Activated CD4-positive, alpha-beta T cell treated with anti-CD3 and anti-CD28 coated beads for 4 hours (primary cell): ENCODE measurements at places on chromosomes 6 and 20.

GRCh38 chr20:36929290-36929689 is 22.2 kb downstream of the SAMHD1 start:
- DNase-seq = no peak

DNA sequence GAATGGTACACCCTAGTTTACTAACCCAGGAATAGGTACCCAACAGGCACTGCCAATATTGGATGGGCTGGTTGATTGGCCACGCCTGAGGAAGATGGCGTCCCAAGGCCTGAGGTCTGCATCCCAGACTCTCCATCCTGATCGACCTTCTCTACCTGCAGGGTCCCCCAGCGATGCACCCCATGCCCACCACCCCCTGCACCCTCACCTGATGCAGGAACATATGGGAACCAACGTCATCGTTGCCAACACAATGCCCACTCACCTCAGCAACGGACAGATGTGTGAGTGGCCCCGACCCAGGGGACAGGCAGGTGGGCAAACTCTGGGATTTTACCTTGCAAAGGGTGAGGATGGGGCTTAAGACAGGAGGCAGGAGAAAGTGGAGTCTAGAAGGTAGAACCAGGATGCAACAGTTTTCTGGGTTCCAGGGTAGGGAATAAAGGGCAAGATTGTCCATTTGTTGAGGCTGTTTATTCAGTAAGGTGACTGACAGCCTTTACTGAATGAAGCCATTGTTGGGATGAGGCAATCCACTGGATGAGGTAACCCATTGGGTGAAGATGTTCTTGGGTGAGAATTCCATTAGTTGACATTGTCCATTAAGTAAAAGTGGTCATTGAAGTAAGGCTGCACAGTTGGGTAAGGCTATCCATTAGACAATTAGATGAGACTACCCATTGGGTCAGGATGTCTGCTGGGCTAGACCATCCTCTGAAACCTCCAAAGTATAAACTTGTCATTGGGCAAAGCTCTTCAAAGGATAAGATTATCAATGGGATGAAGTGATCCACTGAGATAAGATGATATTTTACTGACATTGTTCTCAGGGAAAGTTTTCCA is 47.3 kb upstream of the TTPAL start:
- no peak for DNase-seq

DNA sequence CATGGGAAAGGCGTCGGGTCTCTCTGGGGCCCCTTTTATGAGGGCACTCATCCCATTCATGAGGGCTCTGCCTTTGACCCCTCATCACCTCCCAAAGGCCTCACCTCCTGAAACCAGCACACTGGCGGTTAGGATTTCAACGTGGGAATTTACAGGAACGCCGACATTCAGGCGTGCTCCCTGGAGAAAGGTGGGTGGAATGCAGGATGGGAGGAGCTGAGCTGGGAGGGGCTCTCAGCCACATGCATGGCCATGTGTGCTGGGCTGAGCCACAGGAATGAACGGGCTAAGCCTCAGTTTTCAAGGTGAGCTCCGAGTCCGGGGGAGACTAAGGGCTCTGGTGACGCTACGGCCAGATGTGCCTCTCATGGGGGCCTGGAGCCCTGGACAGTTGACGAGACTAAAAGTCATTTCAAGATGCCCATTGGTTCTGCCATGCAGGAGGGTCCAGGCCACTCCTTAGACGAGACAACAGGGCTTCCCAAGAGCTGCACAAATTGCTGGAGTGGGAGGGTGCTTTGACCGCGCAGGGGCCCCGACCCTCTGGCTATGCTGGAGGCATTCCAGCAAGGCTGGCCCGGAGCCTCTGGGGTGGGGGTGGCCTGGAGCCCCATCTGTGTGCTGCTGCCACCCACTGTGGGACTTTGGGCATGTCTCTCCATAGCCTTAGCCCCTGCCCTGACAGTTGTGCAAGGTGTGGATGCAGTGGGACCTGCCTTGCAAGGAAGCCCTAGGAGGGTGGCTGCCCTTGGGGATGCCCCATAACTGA is 3.8 kb upstream of the ARFGAP1 start:
- no peak for DNase-seq

- DNase-seq = no peak
Observed at GRCh38 chr6:42221546-42221945, 3.9 kb upstream of the MRPS10 start.

DNA sequence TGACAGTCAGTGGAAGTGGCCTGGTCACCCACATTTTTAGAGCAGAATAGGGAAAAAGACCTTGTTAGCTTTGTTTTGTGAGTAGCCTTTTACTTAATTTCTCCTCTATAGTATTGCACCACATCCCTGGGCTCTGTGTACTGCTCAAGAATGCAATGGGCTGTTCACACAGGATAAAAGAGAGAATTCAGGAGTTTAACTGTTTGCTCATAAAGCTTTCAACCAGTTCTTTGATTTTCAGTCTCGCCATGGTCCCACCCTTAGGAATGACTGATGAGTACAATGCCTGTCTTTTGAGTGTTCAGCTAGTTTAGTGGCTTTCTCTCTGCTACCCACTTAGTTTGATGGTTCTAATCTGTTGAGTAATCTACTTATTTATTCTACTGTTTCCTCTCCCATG is 129.7 kb downstream of the PLG start:
- DNase-seq = no peak

DNA sequence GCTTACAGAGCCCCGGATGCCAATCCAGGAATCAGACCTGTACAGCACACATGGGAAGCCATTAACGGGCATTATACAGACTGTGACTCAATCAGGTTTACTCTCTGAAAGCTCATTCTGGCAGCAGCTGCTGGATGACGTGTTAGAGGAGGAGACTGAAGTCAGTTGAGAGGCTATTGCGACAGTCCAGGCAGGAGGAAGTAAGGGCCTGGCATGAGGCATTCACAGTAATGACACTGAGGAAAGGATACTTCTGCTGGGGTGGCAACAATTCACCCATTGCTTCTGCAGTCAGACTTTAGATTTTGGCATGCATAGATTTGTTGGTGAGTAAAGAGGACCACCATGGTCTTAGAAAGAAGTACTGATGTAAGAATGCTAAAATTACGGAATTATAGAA is 151.0 kb upstream of the HEY2 start:
- DNase-seq = no peak

GRCh38 chr6:34027445-34027936 is 118.4 kb downstream of the GRM4 start:
- DNase-seq = peak; percentile 63

DNA sequence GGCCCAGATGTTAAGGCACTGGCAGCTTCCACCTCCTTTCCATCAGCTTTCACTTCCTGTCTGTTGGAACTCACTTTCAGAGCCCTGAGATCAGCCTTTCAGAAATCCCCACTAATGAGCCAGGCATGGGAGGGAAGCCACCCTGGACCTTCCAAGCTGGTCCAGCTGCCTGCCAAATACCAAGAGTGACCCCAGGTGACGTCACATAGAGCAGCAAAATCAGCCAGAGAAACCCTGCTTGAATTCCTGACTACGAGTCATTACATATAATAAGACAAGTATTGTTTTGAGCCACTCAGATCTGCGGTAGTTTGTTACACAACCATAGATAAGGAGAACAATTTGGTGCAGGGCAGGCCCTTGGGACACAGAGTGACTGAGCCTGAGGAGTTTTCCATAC is 556.0 kb upstream of the JAG1 start:
- DNase-seq = no peak

GRCh38 chr6:19551611-19552010 is 285.6 kb upstream of the ID4 start:
- DNase-seq = no peak

- peak; percentile 63 for DNase-seq
Observed at GRCh38 chr6:28988536-28989311, 16.4 kb downstream of the ZNF311 start.

- no peak for DNase-seq
Observed at GRCh38 chr20:47008842-47009518, 114.3 kb downstream of the EYA2 start.

DNA sequence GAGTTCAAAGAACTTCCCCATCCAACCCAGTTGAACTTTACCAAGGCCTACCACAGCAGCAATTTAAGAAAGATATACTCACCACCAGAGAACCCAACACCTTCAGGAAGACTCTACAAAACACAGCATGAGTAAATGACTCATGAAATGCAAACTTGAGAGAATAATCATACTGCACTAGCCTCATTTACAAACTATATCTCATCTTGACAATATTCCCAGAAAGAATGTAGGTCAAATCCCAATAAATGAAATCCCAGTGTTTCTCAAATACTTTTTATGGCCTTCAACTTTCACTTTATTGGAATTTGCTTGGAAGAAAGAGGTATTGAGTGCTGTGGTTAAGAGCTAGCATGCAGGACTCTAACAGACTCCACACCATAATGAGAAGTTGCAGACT is 60.0 kb downstream of the FYN start:
- DNase-seq = no peak

GRCh38 chr6:93420163-93420795 is 920 bp upstream of the EPHA7 start:
- no peak for DNase-seq

GRCh38 chr6:26342106-26343004 is 22.6 kb upstream of the BTN3A2 start:
- no peak for DNase-seq

DNA sequence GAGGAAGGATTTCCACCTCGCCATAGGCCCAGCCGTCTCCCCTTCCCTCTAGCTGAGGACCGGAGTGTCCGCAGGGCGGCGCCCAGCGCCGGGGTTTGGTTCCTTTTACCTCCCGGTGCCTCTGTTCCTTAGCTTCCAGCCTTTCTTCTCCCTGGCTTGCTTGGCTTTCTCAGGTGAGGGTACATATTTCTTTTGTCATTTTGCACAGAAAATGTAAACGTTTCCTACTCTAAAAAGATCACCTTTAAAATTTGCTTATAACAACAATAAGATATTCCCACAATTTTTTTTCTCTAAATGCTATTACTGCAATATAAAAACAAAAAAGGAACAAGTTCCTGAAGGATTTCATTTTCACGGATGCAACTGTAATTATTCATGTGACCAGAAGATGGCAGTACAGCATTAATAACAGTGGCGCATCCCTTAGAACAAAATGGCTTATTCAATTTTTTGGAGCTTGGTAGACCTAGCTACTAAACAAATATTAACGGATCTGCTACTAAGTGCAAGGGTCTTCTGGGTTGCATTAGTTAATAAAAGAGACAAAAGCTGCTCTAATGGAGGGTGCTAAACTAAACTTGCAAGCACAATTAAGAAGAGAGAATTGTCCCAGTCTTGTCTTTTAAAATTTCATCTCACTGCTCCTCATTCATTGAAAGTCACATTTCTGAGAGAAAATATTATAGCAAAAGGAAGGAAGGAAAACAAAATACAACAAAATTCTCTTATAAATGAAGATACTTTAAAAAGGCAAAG is 172.9 kb downstream of the ADGRG6 start:
- no peak for DNase-seq

DNA sequence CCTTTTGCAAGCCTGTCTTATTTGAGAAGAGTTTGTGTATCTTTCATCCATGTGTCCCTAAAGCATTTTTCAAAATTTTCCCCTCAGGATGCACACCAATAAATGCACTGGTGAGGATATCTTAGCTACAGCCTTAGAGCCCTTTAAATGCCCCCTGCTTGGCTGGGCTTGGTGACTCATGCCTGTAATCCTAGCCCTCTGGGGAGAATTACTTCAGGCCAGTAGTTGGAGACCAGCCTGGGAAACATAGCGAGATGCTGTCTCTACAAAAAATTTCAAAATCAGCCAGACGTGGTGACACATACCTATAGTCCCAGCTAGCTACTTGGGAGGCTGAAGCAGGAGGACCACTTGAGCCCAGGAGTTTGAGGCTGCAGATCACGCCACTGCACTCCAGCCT is 33.8 kb upstream of the PLCB4 start:
- no peak for DNase-seq

GRCh38 chr6:148628251-148628650 is 118.6 kb upstream of the UST start:
- no peak for DNase-seq

DNA sequence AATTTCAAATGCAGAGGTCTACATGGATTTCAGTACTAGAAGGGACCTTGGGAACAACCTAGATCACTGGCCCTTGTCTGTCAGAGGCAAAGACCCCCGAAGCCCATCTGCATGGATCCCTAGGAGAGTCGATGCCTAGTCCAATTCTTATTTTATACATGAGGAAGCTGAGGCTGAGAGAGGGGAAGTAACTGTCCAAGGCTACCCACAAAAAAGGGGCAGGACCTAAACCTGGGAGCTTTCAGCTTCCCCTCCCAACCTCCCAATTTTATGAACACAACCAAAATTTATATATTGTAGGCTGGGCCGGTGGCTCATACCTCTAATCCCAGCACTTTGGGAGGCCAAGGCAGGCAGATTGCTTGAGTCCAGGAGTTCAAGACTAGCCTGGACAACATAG is 73.2 kb downstream of the TRERF1 start:
- no peak for DNase-seq

- no peak for DNase-seq
Observed at GRCh38 chr6:77683515-77683914, 30.7 kb downstream of the MEI4 start.

GRCh38 chr6:157235600-157236039 is 87.7 kb downstream of the TMEM242 start:
- DNase-seq = peak; percentile 41

- DNase-seq = no peak
Observed at GRCh38 chr20:37243937-37244571, 17.6 kb downstream of the GHRH start.

GRCh38 chr20:32535316-32535952 is 49.7 kb downstream of the NOL4L start:
- DNase-seq = no peak

DNA sequence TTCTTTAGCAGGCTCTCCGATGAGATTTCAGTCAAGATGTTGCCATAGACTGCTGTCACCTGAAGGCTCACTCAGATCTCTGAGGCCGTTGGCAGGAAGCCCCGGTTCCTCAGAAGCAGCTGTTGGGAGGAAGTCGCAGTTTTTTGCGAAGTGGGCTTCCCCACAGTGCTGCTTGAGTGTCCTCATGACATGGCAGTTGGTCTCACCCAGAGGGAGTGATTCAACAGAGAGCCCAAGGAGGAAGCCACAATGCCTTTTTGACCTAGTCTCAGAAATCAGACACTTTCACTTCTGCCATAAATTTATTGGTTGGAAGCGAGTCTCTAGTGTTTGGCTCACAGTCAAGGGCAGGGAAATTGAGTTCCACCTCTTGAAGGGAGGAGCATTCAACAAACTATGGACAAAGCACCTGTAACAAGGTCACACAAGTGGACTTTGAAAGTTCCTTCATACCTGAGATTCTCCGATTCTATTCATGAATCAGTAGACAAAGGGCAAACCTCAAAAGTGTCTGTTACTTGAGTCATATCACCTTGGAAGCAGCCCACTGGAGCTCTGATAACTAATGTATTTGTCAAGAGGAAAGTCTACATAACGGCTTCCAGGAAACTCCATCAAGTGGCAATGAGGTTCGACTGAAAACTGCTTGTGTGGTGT is 208.3 kb downstream of the TASP1 start:
- DNase-seq = no peak

- DNase-seq = peak; percentile 35
Observed at GRCh38 chr6:149864578-149865535, 698 bp upstream of the LRP11 start.
